ENCODE measurements at places on chromosomes 5 and 9. TPM values are rescaled to one million over a fixed set of nuclear protein-coding genes. Genes with fewer than 3 reads are reported as not detected.

OLFM1 gene
- total RNA-seq, result 11.8 TPM

DEPDC1B gene
- not detected for total RNA-seq

DRD1 gene
- not detected for total RNA-seq

IQGAP2 gene
- 14.9 TPM for total RNA-seq

NRG2 gene
- total RNA-seq, result 3.4 TPM

ARID3C gene
- total RNA-seq, result not detected

FOXD4L6 gene
- not detected for total RNA-seq

FAXDC2 gene
- 27.6 TPM for total RNA-seq

BASP1 gene
- 3.0 TPM for total RNA-seq

SECISBP2 gene
- 19.2 TPM for total RNA-seq

ADRB2 gene
- total RNA-seq, result 5.1 TPM

SPATA6L gene
- total RNA-seq, result 2.1 TPM

MTRR gene
- total RNA-seq, result 33.8 TPM

GNA14 gene
- 0.53 TPM for total RNA-seq

PPP1R26 gene
- total RNA-seq, result 20.8 TPM

SVEP1 gene
- total RNA-seq, result 9.0 TPM

SPZ1 gene
- total RNA-seq, result not detected

SGCD gene
- total RNA-seq, result 76.9 TPM

ANKRD31 gene
- not detected for total RNA-seq

F2RL1 gene
- total RNA-seq, result 1.9 TPM

NIPBL gene
- 47.2 TPM for total RNA-seq

TSLP gene
- total RNA-seq, result 3.6 TPM

ZFAND5 gene
- 137 TPM for total RNA-seq

CNTNAP3 gene
- total RNA-seq, result 7.4 TPM

ALDH7A1 gene
- 47.6 TPM for total RNA-seq

PITX1 gene
- not detected for total RNA-seq

CCDC171 gene
- 2.4 TPM for total RNA-seq

PCDHA9 gene
- 0.15 TPM for total RNA-seq

SLC1A1 gene
- total RNA-seq, result 4.6 TPM

STXBP1 gene
- 50.2 TPM for total RNA-seq

DDX4 gene
- not detected for total RNA-seq

TMEM174 gene
- not detected for total RNA-seq

GLRA1 gene
- total RNA-seq, result not detected

CCNI2 gene
- total RNA-seq, result not detected

Data from heart left ventricle (tissue), 16 donors.